Left colon (tissue), 2 donors: ENCODE measurements at places on chromosomes 6 and 20.
A peak's percentile ranks its signal among the peaks of the same experiment; 100 is the strongest.

GRCh38 chr6:160070427-160070826 lies 51.2 kb upstream of the SLC22A1 start:
- no peak for DNase-seq

GRCh38 chr6:148509800-148510581 lies 167.4 kb downstream of the SASH1 start:
- DNase-seq: peak; percentile 36

- no peak for DNase-seq
Observed at GRCh38 chr20:19620446-19620845, 137.6 kb upstream of the RIN2 start.

DNA sequence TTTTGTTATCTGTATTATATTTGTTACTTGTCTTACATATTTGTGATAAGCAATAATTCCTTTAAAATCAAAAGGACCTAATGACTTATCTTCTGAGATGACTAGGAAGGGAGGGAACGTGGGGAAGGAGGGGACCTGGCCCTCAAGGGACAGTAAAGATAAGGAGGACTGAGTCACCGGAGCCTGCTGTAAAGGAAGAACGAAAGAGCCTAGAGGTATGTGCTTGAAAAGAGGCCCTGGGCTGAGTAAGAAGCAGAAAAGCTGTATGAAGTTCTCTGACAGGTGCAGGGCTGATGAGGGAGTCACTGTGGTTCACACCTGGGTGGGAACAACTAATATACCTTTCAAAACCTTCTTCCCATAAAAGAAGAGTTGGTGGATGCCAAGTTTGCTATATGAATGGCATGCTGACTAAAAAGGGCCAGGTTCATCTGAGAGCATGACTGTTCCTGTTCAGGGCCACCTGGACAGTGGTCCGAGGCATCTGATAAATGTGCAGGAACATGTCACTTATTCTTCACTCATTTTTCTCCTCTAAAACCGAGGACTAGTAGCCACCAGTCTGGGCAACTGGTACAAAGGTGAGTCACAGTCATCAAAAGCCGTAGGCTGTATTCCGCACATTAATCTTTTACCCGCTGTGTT lies 111.3 kb downstream of the TNFAIP3 start:
- DNase-seq: no peak

GRCh38 chr20:48983423-48984400 lies 62.2 kb downstream of the ARFGEF2 start:
- no peak for DNase-seq

- DNase-seq: no peak
Observed at GRCh38 chr6:136535880-136536650, 14.2 kb downstream of the MAP7 start.

- DNase-seq: peak; percentile 56
Observed at GRCh38 chr6:41367700-41368099, 32.3 kb downstream of the NCR2 start.

GRCh38 chr6:159691963-159692287 lies 1.1 kb downstream of the SOD2 start:
- DNase-seq: no peak

- DNase-seq: no peak
Observed at GRCh38 chr6:133040094-133040802, 200.9 kb upstream of the EYA4 start.

DNA sequence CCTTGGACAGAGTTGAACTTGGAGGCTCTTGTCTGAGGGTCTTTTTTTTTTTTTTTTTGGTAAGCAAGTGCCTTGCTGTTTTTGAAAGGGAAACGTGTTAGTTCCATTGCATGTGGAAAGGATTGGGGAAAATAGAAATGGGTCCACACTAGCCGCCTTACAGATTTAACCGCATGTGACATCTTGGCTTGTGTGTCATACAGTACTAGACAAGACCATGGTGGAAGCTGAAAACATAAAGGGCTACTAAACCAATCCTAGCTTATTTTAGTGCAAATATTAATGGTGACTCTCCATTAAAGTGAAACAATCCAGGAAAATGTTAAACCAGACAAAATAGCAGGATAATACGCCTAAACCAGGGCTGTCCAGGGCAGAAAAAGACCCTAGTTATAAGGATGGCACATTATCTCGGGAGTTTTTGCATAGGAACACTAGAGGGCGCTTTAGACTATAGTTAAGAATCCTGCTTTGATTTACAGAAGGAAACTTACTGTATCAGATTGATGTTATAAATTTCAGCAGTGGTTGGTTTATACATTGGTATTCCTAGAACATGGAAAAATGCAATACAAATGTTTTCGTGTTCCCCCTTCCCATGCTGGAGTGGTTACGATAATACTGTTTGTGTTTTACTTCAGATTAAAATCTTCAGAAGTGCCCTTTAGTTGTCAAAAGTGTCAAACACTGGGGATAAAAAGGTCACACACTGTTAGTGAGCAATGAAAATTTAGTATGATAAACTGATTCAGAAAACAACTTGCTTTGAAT lies 59.8 kb upstream of the DEK start:
- no peak for DNase-seq
